Memory B cell (primary cell): ENCODE measurements at places on chromosomes 5 and 9.

GRCh38 chr9:136488247-136489214, 5.7 kb upstream of the SEC16A start:
- peak; percentile 81 for DNase-seq

- DNase-seq, result no peak
Observed at GRCh38 chr5:89452081-89452480, 569.1 kb upstream of the MEF2C start.

GRCh38 chr9:82526577-82526976, 536.4 kb downstream of the RASEF start:
- no peak for DNase-seq

DNA sequence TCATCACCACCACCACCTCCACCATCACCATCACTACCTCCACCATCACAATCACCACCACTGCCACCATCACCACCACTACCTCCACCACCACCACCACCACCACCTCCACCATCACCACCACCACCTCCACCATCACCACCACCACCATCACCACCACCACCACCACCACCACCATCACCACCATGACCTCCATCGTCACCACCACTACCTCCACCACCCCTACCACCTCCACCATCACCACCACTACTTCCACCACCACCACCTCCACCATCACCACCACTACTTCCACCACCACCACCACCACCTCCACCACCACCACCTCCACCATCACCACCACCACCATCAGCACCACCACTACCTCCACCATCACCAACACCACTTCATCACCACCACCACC, 23.5 kb upstream of the ADCY2 start:
- DNase-seq, result no peak

DNA sequence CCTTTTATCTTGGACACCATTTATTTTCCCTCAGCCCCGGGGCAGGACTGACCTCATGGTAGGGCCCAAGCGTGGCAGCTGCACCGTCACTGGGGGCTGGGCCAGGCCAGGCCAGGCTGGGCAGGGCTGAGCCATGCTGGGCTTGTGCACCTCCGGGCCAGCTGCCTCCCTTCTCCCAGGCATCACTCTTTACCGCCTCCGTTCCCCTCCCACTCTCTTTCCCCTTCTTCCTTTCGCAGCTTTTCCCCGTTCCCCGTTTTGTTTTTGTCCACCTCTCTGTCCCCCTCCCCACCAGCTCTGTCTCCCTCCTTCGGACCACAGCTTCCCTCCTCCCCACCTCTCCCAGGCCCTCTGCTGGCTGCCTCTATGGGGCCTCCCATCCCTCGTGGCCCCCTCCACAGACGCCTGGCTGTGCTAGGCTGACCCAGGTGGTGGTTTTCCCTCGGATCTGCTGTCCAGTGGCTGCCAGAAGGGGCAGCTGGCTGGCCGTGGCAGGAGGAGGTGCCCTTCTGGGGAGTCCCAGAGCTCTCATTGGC, 17.9 kb downstream of the FGF18 start:
- no peak for DNase-seq

DNA sequence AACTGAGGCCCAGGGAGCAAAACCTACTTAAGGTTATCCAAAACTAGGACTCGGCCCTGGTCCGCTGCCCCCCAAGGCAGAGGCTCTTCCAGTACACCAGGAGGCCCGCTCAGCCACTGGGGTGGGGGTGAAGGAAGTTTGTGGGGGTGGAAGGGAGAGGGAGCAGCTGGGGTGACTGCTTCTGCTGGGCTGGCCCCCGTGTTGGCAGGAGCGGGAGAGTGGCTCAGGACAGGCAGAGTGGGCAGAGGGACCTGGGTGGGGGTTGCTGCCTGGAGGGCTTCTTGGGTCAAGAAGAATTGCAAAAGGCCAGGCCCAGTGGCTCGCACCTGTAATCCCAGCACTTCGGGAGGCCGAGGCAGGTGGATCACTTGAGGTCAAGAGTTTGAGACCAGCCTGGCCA, 8.2 kb upstream of the TRIM14 start:
- DNase-seq, result no peak

- DNase-seq, result no peak
Observed at GRCh38 chr9:78928625-78929405, 631.9 kb downstream of the PSAT1 start.
